ENCODE measurements at places on chromosomes 7 and 10.

DNA sequence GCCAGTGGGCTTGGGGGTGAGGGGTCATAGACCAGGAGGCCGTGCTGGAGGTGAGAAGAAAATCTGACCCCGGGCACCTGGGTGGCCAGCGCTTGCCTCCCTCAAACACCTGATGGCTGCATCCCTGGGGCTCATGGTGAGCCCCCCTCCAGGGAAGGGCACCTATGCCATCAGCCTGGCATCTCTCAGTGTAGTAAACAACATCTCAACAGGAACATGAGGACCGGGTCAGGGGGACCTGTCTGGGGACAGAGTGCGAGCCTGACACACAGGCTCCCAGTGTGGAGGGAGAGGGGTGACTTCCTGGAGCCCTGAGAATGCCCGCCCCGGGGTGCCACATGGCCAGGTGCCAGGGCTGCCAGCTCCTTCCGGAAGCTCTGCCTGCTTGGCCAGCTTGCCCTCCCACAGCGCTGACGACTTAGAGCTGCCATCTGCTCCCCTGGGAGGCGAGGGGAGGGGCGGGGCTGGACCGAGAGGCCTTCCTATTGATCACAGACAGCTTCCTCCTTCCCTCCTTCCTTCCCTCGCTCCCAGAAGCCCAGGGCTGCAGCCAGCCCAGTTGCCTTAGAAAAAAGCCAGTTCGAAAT is 12.3 kb downstream of the STX1A start:
- peak; percentile 33 for DNase-seq

GRCh38 chr10:72254813-72255568 is 18.7 kb upstream of the DDIT4 start:
- peak; percentile 69 for DNase-seq

GRCh38 chr7:88116235-88116795 is 103.5 kb downstream of the SRI start:
- DNase-seq: no peak

- no peak for DNase-seq
Observed at GRCh38 chr7:102147008-102147407, 139.7 kb upstream of the SH2B2 start.

DNA sequence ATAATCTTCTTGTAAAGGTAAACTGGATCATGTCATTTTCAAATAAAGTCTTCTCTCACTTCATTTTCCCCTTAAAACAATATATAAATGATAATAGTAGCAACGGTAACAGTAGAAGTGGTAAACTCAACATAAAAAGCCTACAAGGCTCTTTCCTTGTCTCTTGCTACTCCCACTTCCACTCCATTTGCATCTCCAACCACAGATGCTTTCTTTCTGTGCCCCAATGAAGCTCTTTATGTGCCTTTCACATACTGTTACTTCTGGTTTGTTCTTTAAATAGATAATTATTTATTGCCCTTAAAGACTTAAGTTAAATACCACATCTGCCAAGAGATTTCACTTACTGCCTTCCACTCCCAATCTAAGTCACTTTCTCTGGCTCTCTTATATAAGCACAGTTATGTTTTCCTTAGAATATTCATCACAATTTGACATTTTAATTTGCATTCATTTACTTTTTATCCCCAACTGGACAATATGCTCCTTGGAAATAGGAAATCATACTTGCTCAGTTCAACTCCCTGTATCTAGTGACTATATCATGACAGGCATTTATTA is 149.9 kb downstream of the CRPPA start:
- no peak for DNase-seq

- no peak for DNase-seq
Observed at GRCh38 chr10:1294748-1295147, 238.6 kb downstream of the WDR37 start.

- DNase-seq: no peak
Observed at GRCh38 chr10:74086317-74086716, 64.3 kb downstream of the AP3M1 start.

GRCh38 chr10:12489357-12489756 is 140.0 kb downstream of the CAMK1D start:
- no peak for DNase-seq

DNA sequence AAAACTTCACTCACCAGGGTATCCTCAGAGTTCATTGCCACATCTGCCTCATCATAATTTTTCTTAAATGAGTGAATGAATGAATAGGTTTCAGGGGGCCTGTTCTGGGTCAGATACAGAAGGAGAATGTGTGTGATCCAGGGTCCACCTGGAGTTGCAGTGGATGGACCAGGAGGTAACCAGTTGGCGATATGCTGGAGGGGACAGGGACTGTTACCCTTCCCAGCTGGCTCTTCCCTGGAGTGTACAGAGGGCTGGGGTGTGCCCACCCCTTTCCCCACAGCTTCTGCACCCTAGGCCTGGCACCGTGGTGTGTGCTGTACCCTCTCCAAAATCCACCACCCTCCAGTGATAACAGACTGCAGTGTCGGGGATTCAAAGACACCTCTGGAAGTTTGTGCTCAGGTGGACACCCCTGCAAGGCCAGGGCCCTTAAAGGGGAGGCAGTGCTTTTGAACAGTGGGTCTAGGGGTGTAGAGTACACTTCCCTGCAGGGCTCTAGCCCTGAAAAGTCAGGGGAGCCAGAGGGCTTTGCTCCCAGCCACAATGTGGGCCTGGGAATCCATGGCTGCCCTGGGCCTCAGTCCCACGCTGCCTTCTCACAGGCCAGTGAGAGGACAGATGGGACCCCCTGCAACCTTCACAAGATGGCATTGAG is 134.4 kb upstream of the UNC5B start:
- DNase-seq: no peak

- DNase-seq: no peak
Observed at GRCh38 chr7:20104696-20105095, 112.5 kb downstream of the MACC1 start.

GRCh38 chr7:48595756-48596155 is 328.6 kb upstream of the CDC14C start:
- no peak for DNase-seq

GRCh38 chr7:13945670-13946069 is 43.8 kb downstream of the ETV1 start:
- peak; percentile 24 for DNase-seq

GRCh38 chr10:89873055-89873454 is 171.7 kb downstream of the KIF20B start:
- no peak for DNase-seq

DNA sequence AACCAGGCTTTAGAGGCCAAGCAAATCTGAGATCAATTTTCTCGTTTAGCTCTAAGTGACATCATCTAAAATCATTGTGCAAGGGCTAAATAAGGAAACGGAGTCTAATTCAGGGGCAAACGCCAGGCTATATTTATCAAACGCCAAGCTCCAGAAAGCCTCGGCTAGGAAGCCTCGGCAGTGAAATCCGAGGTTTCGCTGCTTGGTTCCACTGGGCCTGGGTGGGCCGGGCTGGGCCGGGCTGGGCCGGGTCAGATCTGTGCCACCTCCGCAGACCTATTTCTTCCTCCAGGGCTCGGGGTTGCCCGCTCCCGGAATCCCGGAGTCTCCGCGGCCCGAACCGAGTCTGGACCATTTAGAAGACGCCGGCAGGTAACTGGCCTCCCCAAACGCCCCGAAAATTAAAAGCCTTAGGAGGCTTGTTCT is 459 bp upstream of the FEZF1 start:
- peak; percentile 6 for DNase-seq

DNA sequence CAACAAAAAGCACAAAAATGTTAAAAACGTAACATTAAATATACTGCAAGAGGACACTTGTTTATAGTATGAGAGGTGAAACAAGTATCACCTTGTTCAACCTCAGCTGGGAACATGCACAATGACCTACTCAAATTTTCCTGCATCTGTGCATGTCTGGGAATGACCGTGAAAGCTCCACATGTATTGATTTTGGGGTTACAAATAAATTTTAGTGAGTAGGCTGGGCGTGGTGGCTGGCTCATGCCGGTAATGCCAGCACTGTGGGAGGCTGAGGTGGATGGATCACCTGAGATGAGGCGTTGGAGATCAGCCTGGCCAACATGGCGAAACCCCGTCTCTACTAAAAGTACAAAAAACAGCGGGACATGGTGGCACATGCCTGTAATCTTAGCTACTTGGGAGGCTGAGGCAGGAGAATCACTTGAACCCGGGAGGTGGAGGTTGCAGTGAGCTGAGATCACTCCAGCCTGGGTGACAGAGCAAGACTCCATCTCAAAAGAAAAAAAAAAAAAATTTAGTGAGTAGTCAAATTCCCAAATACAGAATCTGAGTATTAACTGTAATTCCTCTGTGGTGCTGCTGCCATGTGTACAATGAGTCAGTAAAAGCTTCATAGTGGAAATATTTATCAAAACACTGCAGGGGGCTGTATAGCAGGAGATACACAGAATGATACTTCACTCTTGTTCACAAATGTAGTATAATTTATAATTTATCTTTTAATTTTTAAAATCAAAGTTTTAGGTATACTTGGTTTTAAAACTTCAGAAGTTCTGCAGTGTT is 41.1 kb downstream of the SUGCT start:
- peak; percentile 67 for DNase-seq

- peak; percentile 98 for DNase-seq
Observed at GRCh38 chr7:129665013-129665401, 53.5 kb downstream of the NRF1 start.

GRCh38 chr7:2559283-2559950 is 638 bp downstream of the IQCE start:
- DNase-seq: no peak

DNA sequence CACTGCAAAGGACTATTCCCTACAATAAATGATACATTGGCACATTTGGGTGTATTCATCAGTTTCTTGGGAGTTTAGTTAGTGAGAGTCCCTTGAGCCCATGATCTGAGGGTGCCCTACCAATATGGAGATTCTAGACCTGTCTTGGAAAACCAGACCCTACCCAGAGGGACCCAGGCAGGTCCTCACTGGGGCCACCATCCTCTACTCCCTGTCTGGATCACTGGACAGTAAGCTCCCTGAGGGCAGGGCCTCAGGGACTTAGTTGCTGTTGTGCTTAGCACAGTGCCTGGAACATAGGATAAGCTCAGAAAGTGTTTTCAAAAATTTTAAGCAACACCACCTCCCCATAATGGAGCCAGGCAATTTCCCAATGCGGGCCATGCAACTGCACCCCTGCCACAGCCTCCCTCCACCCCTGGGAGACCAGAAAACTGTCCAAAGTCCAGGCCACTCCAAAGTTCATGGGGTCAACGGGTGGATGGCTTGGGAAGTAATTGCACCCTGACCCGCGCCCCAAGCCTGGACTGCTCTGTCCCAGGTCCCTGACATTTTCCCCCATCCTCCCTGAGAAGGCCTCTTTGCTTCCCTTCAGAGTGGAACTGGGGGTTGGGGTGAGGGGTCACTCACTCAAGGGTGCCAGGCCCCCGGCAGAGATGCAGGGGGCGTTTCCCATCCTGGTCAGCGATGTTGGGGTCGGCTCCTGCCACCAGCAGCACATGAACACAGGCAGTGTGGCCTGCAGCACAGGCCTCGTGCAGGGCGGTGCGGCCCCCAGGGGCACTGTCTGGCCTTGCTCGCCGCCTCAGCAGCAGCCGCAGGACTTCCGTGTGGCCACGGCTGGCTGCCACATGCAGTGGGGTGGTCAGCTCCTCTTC is 1.0 kb downstream of the ASB10 start:
- DNase-seq: no peak
